ENCODE measurements at places on chromosomes 11 and 22.

DNA sequence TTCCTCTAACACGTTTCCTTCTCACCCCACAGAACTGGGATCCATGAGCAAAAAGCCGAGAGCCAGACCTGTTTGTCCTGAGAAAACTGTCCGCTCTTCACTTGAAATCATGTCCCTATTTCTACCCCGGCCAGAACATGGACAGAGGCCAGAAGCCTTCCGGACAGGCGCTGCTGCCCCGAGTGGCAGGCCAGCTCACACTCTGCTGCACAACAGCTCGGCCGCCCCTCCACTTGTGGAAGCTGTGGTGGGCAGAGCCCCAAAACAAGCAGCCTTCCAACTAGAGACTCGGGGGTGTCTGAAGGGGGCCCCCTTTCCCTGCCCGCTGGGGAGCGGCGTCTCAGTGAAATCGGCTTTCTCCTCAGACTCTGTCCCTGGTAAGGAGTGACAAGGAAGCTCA is 24.0 kb downstream of the CD5 start:
- no peak for DNase-seq

DNA sequence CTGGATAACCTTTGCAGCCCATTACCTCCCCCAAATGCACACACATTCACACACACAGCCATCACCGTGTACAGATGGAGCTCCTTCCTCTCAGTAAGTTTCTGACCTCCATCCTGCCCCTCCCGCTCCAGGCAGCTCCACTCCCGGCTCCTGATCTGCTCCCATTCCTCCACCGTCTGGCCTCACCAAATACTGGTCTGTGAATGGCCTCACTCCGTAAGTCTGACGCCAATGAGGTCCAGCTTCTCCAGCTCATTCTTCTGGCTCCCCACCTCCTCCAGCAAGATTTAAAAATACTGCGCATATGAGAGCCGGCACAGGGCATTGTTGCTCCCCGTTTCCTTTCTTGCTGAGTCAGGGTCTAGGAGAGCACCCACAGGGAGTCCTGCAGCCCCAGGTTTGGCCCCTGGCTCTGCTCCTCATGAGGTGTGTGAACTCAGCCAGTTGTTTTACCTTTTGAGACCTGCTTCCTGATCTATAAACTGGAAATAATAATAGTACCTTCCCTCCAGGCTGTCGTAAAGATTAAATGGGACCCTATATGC is 14.0 kb upstream of the TUB start:
- no peak for DNase-seq

DNA sequence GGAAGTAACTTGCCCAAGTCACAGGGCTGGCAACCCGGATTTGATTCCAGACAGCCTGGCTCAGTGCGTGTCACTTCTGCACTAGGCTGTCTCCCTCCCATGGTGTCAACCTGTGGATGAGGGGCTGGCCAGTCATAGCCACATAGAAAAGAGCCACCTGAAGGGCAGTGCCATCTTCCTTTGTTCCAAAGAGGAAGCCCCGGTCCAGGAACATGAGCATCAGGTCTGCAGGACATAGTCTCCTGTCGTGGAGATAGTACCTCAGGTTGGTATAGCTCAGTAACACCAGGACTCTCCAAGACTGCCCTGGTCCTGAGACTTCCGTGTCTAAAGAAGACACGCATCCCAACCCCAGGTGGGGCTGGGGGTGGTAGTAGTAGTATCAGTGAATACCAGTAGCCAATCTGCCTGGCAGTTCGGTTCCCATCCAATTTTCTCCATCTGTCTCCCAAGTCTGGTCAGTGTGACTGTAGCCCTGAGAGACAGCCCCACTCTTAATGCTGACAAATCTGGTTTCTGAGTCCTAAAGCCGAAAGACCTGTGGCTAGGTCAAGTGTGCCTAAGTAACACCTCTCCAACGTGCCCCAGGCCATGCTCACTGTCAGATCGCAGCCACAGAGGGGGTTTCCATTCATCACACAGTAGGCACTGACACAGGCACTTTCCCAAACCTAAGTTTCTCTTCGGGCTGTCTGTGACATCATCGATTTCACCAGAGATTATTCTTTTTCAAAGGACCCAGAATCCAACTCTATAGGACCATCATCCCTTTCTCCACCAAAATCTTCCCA is 33.1 kb downstream of the C11orf58 start:
- no peak for DNase-seq

- peak; percentile 38 for DNase-seq
Measured at GRCh38 chr11:47466201-47466600, 17.3 kb upstream of the RAPSN start.

DNA sequence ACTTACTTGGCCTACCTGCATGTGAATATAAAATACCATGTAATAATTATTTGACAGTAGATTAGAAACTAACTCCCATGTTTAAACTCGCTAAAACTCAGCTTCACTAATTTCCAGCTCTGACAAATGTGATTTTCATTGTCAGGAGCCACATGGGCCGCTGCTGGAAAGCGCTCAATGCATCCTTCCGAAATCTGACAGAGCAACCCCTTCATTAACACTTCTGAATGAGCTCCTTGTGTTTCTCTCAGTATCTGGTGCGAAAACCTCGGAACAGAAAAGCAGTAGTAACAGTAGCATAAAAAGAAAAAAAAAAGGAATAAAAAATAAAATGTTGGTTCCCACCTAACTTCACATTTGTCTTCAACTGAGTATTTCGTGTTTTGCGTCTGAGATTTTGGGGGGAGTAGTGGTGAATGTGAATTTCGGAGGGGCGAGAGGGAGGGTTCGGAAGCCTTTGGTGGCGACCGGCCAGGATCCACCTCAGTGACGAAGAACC is 710 bp downstream of the MTCH2 start:
- no peak for DNase-seq

- peak; percentile 94 for DNase-seq
Measured at GRCh38 chr11:64449381-64450167, 90.6 kb downstream of the RPS6KA4 start.

GRCh38 chr22:17981497-17981896 is 42.9 kb downstream of the MICAL3 start:
- DNase-seq, result no peak

- no peak for DNase-seq
Measured at GRCh38 chr11:44275241-44275640, 34.7 kb downstream of the ALX4 start.
